CD4-positive, alpha-beta T cell treated with Interleukin-17A for 1 hour (primary cell): ENCODE measurements at places on chromosomes 12 and 14.

- DNase-seq: peak; percentile 82
Measured at GRCh38 chr14:104393898-104394381, 185.6 kb upstream of the C14orf180 start.

DNA sequence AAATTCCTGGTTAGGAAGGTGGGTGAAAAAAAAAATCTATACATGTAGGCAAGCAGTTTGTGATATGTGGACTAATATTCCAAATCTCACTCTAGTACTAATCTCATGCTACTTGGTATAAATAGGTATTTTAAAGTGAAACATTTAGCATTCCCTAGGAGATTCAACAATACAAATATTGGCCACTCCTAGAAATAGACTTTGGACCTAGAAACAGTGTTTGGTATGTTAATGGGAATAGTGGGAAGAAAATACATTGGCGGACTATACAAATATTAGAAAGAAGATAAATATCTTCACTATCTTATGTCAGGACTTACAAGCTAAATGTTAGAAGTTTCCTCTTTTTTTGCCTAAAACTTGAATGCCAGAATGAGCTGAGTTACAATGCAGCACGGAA, 28.2 kb downstream of the HIGD1C start:
- DNase-seq: no peak

GRCh38 chr12:24778486-24779304, 170.2 kb downstream of the BCAT1 start:
- peak; percentile 16 for DNase-seq

GRCh38 chr14:100019156-100019744, 46.0 kb upstream of the EVL start:
- no peak for DNase-seq

GRCh38 chr12:124464062-124464461, 103.3 kb downstream of the NCOR2 start:
- no peak for DNase-seq

GRCh38 chr12:103813949-103814348, 27.1 kb downstream of the NT5DC3 start:
- no peak for DNase-seq

- peak; percentile 76 for DNase-seq
Measured at GRCh38 chr14:89430391-89431236, 13.6 kb upstream of the FOXN3 start.

GRCh38 chr12:105982022-105982421, 156.7 kb downstream of the NUAK1 start:
- no peak for DNase-seq

DNA sequence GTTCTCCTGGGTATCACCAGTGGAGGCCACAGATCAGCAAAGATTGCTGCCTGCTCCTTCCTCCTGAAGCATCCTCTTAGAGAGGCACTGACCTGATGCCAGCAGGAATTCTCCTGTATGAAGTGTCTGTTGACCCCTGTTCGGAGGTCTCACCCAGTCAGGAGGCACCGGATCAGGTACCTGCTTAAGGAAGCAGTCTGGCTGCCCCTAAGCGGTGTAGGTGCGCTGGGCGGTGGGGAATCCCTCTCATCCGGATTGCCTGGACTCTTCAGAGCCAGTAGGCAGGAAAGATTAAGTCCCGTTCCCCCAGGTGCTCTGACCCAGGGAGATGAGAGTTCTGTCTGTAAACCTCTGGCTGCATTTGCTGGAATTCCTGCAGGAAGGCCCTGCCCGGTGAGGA, 455.2 kb downstream of the CCDC91 start:
- DNase-seq: no peak

GRCh38 chr12:129903956-129904829, at the start of gene TMEM132D:
TSS of gene TMEM132D (minus strand) at chr12:129904025.
- no peak for DNase-seq

DNA sequence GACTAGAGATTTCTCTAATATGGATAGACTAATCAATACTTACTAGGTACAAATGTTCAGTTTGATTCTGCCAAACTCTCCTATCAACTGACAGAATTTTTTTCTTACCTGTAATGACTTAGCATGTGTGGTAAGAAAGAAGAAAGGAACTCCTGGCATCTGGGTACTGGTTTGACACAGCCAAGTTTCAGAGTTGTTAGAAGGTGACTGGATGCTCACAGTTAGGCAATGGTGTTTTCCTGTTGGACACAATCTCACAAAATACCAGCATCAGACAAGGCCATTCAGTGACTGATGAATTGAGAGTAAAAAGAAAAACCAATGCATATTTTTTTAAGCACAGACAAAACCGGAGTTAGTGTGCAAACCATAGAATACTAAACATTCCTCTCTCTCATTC, 4.2 kb downstream of the MUCL1 start:
- DNase-seq: no peak

DNA sequence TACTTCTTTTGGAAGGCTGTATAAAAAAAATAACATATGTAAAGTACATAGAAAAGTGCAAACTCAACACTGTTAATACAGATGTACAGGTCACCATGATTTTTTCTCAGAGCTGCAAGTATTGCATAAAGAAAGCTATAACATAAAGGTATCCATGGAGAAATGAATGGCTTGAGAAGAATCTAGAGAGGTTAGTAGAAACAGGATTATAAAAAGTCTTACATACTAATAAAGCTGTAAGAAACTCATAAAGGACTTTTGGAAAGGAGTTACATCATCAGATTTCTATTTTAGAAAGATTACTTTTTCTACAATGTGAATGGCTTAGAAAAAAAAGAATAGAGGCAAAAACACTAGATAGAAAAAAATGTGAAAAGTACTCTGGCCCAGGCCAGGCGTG, 46.4 kb downstream of the R3HDM2 start:
- no peak for DNase-seq

GRCh38 chr14:57820581-57820980, 45.3 kb downstream of the SLC35F4 start:
- DNase-seq: no peak

- no peak for DNase-seq
Measured at GRCh38 chr14:68495101-68496039, 297.5 kb downstream of the ZFP36L1 start.

GRCh38 chr12:124727922-124728321, 135.7 kb downstream of the SCARB1 start:
- no peak for DNase-seq

DNA sequence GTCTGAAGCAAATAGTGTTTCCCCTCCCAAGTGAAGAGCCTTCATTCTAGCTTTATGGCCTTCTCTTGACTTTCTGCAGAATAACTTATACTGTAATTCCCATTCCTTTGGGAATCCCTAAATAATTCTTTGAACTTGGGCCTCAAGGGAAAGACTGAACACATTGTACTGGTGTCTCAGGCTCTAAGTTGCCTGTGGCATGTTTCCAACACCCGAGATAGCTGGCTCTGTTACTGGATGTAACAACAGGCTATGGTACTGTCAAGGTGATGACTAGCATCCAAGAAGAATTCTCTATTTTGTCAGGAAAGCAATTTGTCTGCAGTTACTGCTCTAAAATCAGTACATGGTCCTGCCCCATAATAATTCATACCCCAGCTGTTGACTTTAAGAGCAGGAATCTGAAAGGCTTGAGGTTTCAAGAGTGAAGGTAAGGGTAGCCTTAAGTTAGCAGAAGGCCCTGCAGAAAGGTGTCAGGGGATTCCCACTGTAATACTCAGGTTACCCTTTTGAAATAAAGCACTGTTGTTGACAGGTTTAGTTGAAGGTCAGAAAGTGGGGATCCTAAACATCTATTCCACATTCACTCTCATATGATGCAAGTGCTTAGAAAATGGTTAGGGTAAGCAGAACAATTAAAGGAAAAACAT, 5.2 kb downstream of the GPX2 start:
- no peak for DNase-seq

DNA sequence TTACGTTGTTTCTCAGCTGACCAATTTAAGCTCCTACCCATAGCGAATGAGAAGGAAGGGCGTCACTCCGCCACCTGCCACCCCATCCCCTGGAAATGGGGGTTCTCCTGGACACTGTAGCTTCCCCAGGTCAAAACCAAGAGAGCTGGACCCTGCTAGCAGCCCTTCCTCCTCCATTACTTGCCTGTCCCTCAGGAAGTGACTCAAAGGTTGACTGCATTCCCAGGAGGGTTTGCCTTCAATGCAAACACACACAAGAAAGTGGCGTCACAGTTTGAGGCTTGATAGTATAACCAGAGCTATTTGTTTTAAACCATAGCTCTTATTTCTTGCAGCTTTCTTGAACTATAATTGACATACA, 79.1 kb downstream of the KCNK13 start:
- DNase-seq: no peak

- no peak for DNase-seq
Measured at GRCh38 chr14:59849411-59850130, 21.0 kb downstream of the RTN1 start.

GRCh38 chr14:95200404-95200803, 43.1 kb upstream of the DICER1 start:
- DNase-seq: no peak

DNA sequence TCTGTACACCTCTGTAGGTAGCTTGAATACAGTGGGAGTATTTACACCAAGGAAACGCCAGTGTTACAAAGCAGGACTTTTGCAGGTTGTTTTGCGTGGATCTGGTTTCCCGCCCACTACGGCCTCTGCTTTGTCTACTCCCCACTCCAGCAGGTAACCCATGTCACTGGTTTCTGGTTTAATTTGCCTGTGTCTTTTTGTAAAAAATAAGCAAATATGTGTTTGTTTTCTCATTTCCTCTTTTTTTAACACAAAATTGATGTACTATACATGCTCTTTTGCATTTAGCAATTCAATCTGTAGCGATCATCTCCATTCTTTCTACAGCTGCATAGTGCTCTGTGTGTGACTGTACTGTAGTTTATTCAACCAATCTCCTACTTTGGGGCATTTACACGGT, 43.4 kb upstream of the SCN8A start:
- DNase-seq: no peak

GRCh38 chr14:61129168-61129745, 148.2 kb downstream of the SLC38A6 start:
- DNase-seq: no peak

DNA sequence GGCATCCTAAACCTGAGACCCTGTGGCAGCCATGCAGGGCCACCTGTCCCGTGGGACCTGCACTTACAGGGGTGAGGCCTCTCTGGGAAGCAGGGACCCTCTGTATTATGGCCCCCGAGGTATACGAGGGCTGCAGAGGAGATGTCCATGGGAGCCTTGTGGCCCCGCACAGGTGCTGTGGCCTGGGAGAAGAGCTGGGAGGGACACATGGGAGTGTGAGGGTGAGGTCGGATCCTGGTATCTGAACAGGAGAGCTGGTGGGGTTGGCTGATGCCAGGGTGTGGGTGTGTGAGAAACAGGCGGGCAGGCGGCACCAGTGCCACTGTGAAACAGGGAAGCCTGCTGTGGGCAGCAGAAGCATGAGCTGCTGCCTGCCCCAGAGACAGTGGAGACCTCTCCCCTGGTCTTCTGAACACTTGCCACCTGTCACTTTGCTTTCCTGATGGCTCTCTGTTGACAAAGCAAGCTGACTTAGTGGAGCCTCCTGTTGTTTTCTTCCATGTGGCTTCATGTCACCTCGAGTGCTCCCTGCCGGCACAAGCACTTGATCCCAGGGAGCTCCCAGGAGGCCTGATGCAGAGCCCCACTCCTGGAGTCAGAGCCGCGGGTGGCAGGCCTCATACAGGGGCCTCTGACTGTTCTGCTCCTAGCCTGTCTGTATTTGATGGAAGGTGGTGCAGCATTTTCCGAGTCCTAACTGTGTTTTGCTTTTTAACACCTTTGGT, 19.8 kb upstream of the AMN start:
- no peak for DNase-seq

DNA sequence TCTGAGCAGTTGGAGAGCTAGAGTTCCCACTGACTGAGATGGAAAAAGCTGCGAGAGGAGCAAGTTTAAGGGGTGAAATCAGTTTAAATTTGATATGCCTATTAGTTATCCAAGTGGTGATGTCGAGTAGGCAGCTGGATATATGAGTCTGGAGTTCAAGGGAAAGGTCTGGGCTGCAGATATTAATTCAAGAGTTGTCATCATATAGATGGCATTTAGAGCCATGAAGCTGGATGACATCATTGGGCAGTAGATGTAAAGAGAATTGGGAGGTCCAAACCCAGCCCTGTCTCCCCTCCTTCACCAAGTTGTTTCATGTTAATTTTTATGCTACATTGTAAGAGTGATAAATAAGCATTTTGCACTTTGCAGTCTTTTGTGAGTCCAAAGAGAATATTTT, 898.1 kb downstream of the GALC start:
- DNase-seq: no peak

GRCh38 chr12:100579844-100580243, 6.4 kb downstream of the GAS2L3 start:
- no peak for DNase-seq

DNA sequence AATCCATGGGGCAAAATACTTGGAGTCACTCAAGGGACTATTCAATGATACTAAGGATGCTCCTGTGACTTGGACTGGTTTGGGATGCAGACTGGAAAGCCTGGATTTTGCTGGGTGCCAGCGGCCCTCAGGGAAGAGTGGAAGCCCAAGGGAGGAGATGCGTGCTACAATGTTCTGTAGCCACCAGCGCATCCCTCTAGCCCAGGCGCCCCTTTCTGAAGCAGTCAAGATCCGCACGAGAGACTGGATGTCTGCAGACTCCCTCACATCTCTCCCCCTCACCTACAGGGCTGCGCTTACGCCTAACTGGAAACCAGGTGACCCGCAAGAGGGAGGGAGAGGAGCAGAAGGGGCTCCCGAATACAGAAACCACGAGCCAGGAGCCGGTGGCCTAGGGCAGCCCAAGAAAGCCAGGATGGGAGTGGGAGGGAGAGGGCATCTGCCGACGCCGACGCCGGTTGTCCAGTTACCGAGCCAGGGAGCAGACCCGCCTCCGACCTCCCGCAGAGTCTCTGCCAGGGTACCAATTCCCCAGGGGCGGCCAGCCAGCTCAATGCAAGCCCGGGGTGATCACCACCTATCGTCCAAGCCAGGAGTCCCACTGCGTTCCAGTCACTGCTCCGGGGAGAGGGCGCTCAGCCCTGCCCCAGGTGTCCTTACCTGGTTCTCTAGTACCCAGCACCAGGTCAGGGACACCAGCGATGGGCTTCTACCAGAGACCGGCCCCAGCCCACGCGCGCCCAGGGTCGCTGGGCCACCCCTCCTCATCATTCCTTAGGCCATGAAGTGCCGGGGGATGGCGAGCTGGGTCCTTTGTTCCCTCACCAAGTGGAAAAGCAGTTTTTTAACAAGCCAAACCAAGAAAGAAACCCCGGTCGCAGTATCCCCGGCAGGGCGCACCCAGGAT, 1.2 kb downstream of the NTN4 start:
- no peak for DNase-seq

- no peak for DNase-seq
Measured at GRCh38 chr14:58631732-58632131, 6.0 kb upstream of the DACT1 start.

DNA sequence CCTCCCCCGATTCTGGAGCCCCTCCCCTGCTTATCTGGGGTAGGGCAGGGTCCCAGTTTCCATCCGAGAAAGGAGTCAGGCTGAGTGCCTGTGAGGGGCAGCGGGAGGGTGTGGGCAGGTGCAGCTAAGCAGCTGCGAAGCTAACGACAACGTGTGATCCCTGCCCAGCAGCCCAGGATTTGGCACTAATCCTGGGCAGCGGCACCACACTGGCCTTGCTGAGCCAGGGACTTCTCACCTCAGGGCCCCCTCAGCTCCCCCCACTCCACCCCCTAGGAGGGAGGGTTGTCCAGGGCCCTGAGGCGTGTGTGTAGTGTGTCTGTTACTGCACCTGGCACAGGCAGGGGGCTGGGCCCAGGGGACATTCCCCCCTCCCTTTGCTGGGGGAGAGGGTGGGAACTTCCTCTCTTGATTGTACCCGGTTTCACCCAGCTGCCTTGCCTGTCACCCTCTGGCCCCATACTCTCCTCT, 1.8 kb downstream of the SMIM41 start:
- no peak for DNase-seq

GRCh38 chr12:108881953-108882352, 2.1 kb downstream of the DAO start:
- DNase-seq: no peak

GRCh38 chr14:95808371-95808770, 68.3 kb upstream of the TUNAR start:
- no peak for DNase-seq
